Heart left ventricle (tissue), 16 donors: ENCODE measurements at places on chromosomes 1 and 21.
A peak's percentile ranks its signal among the peaks of the same experiment; 100 is the strongest.

DNA sequence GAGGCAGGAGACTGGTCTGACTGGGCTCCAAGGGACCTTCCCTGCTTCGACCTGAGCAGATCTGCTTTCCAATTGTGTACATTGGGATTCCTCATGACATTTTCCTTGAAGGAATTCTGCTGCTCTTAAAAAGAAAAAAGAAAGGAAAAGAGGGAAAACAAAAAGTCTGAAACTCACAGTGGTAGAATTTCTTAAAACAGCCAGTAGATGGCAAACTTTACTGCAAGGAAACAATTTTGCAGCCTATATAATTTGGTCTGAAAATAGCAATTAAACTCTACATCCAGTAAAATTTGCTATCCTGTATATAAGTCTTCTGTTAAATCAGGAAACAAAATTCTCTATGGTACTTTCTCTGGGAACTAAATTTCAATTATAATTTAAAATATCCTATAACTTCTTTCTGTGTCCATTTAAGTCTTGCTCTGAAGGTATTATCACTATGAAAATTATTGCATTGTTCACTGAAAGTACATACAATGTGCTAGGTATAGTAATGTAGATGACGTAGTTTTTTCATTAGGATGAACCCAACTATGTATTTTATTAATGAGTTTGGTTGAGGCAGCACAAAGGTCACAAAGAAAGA is 59.8 kb downstream of the CRB1 start:
- no peak for DNase-seq

DNA sequence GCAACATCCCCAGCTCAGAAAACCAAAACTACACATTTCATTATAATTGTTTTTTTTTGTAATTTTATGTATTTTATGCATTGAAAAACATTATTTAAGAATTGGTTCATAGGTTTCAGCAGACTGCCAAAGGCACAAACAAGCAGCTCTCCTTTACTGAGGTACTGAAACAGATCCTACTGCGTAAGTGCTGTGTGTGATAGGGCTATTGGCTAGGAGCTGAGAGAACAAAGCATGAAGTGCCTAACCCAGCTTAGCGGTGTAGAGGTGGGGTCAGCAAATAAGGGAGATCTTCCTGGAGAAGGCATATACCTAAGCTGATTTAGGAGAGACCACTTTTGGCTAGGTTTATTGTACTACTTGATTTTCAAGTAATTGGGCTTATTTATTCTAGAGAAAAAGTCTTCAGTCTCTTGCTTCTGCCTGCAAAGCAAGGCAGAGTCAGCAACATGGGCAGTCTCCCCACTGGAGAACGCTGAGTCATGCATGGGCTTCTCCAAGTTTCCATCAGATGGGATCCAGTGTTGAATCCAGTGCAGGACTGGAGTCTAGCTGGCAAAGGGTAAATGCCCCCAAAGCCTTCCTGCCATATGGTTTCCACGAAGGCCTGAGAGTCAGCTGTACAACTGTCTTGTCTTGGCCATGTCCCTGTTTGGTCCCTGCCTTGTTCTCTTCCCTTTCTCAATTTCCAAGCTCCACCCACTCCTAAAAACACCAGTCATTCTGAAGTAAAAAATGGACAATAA is 18.0 kb upstream of the YTHDF2 start:
- no peak for DNase-seq

- peak; percentile 27 for DNase-seq
Measured at GRCh38 chr1:172322219-172323061, 98.0 kb upstream of the C1orf105 start.

GRCh38 chr1:2248127-2248826 is 20.2 kb downstream of the SKI start:
- no peak for DNase-seq

- no peak for DNase-seq
Measured at GRCh38 chr21:26534517-26534916, 38.6 kb downstream of the CYYR1 start.

GRCh38 chr1:32798679-32799416 is 18.3 kb downstream of the YARS1 start:
- no peak for DNase-seq

DNA sequence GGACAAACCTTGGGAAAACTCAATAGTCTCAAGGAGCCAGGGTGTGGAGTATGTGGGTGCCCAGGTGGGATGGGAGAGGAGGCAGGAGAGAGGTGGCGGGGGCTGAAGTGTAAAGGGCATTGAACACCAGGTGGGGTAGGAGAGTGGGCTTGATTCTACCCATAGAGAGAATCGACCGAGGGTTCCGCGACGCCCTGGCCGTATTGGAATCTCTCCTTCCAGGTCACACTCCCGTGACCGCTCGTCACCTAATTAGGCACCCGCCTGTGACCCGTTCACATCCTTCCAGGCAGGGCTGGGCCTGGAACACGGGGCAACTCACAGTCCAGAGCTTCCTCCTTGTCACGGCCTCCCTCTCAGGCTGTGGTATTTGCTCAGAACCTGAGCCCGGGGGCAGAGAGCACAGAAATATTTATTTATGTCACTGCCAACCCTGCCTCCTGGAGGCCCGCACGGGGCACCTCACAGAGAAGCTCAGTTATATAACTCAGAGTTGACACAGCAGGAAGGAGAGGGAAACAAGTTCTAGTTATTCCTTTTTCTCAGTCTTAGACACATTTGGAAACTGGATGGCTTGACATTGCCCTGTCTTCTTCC is 12.0 kb downstream of the NCMAP start:
- DNase-seq = no peak

DNA sequence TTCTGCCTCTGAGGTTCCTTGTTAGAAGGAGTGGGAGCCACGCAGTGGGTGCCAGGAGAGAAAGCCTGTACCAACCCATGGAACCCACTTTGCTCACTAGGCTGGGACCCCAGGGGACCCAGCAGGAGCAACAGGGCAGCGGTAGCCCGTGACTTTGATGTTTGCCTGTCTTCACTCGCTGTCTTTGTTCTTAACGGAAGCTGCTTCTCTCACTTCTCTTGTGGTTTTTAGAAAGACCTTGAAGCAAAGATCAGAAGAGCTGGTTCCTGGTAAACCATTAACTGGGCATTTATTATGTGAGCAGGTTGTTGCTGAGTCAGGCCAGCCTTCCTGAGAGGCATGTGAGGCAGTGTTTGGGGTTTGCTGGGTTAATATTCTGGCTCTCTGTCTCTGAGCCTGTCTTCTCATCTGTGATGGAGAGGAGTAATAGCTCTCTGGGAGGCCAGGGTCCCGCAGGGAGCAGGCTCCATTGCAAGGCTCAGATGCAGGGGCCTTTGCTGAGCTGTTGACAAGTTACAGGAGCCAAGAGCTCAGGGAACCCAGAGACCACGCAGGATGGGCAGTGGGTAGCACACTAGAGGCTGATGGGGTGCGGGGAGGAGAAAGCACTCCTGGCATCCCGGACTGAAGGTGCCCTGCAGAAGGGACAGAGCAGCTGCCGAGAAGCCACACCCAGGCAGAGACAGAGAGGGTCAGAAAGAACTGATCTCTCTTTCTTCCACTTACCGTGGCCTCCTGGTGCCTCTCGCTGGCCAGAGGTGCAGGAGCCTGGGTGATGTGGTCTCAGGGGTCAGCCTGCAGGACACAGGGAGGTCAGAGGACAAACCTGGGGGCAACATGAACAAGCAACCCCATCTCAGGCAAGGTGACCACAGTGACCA is 367.5 kb upstream of the C1orf174 start:
- DNase-seq = no peak

DNA sequence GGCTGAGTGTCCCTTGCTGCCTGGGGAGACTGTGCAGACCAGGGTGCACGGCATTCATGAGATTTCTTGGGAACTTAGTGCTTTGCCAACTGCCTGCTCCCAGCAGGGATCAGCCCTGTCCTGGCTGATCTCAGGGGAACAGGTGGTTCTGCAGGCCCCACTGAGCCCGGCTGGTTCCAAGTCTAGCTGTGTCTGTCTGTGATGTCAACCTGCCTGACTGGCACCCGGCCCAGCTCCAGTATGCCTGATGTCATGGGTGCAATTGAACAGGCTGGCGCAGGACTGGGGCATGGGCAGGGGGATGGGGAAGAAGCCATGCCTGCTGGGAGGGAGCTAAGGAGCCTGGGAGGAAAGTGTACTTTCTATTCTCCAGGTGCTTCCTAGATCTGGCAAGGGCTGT is 227.1 kb downstream of the GRIK3 start:
- no peak for DNase-seq

GRCh38 chr1:32125313-32125712 is 17.5 kb downstream of the KPNA6 start:
- no peak for DNase-seq

GRCh38 chr1:206573319-206573718 is 38.9 kb downstream of the EIF2D start:
- DNase-seq = no peak

- DNase-seq = no peak
Measured at GRCh38 chr1:102098081-102098480, 101.4 kb upstream of the OLFM3 start.

- DNase-seq = peak; percentile 78
Measured at GRCh38 chr1:115089420-115090185, at the start of gene TSPAN2. Gene TSPAN2, minus strand, starts transcription at chr1:115089503. Its CDS starts 71 bp downstream, at chr1:115089432.

GRCh38 chr1:213585959-213586586 is 401.7 kb upstream of the PROX1 start:
- no peak for DNase-seq

DNA sequence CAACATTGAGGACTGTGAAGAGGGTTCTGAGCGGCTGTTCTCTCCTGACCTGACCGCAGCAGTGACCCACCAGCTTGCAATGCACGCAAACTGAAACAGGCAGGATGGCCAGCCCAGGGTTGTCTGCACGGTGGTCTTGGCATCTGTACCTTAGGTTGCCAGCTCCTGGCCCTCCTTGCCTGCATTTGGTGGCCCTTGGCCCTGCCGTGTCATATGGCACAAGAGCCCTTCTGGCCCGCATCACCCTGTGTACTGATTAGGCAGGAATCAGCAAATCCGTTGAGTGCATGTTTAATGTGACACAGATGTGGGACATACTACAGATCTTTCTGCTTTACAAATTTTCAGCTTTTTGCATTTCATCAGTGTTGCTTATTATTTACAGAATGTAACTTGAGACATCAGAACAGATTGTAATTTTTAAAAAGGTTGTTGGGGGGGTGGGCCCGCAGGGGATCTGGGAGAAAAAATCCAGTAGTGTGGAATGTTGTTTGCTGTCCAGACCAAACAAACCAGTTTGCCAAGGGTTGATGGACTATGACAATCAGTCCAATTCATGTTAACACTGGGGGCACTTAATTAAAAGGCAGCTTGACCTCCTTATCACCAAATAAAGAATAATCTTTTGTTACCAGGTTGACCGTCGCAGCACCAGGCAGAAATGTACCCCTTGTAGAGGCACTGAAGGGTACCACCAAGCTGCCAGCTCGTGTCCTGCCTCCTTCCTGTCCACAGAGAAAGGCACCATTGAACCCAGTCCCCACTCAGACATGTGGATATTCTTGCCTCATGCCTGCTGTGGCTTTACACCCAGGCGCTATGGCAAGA is 132.6 kb downstream of the DHRS3 start:
- DNase-seq = no peak

GRCh38 chr1:107617456-107617855 is 347.5 kb downstream of the VAV3 start:
- DNase-seq = no peak

DNA sequence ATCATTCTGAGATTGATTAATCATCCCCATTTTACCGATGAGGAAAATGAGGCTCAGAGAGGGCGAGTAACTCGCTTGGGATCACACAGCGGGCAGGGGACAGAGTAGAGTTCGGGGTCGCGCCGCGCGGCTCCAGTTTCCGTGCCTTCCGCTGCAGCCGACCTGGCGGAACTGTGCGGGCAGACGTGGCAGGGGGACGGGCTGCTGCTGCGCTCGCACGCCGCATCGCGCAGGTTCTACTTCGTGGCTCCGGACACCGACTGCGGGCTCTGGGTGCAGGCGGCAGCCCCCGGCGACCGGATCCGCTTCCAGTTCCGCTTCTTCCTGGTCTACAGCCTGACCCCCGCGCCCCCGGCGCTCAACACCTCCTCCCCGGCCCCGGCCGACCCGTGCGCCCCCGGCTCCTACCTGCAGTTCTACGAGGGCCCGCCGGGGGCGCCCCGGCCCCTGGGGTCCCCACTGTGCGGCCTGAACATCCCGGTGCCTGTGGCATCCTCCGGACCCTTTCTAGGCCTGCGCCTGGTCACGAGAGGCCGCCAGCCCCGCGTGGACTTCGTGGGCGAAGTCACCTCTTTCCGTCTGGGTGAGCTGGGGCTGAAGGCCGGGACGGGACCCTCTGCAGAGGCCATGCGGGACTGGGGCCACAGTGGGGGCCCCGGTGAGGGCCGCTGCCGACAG is 2.3 kb downstream of the LDLRAD2 start:
- no peak for DNase-seq

GRCh38 chr1:77829851-77830250 is 50.4 kb downstream of the MIGA1 start:
- DNase-seq = no peak

- DNase-seq = no peak
Measured at GRCh38 chr1:229947968-229948367, 119.1 kb upstream of the GALNT2 start.

- no peak for DNase-seq
Measured at GRCh38 chr21:39714331-39714730, 30.7 kb upstream of the IGSF5 start.

DNA sequence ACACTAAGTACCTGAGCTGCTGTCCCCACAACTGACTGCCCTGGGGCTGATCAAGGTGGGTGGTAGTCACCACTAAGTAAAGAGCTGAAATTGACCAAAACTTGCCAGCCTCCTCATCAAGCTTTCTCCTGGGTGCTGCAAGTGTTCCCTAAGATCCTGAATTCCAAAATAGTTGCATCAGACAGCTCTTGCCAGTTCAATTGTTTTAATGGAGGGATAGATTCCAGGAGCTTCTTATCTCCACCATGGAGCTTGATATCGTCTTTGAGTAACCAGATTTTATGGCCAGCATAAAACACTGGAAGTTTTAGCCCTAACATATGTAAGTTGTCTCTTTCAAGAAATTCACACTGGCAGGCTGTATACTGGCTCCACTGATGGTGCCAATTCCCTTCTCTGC is 90.3 kb downstream of the NID1 start:
- DNase-seq = no peak

GRCh38 chr21:28734522-28735175 is 258.0 kb downstream of the LTN1 start:
- no peak for DNase-seq

GRCh38 chr1:155166051-155166470 is 7.0 kb downstream of the KRTCAP2 start:
- DNase-seq = no peak

- no peak for DNase-seq
Measured at GRCh38 chr1:210457568-210457967, 128.9 kb downstream of the HHAT start.

GRCh38 chr1:116954440-116954839 is 44.7 kb downstream of the PTGFRN start:
- no peak for DNase-seq

DNA sequence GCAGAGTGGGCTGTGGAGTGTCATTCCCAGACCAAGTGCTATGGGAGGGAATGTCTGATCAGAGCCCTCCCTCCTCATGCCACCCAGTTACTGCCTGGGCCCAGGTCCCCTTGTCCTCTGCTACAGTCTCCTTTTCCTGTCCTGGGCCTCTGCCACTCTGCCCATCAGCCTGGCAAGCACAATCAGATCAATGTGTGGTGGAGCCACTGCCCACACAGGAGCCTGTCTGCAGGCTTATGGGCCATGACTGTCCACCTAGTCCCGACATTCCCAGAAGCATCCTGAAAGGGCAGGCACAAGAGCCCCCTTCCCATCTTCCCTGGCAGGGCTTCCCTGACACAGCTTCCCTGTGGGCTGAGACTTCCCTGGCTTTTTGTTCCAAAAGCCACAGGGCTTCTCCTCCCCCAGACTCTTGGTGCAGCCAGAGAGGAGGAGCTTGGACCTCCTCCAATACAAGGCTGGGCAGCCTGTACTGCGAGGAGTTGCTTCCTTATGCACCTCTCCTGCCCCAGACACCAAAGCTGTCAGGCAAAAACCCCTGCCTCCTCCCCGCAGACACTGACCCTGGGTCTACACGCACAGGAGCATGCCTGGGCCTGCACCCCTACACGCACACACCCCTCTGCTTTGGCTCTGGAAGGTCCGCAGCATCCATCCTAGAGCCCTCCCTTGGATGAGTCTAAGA is 29.2 kb upstream of the CNTN2 start:
- peak; percentile 40 for DNase-seq
